ENCODE measurements at places on chromosomes 5 and 9.

GRCh38 chr5:17219006-17219422, 1.6 kb downstream of the BASP1 start:
- DNase-seq: no peak

DNA sequence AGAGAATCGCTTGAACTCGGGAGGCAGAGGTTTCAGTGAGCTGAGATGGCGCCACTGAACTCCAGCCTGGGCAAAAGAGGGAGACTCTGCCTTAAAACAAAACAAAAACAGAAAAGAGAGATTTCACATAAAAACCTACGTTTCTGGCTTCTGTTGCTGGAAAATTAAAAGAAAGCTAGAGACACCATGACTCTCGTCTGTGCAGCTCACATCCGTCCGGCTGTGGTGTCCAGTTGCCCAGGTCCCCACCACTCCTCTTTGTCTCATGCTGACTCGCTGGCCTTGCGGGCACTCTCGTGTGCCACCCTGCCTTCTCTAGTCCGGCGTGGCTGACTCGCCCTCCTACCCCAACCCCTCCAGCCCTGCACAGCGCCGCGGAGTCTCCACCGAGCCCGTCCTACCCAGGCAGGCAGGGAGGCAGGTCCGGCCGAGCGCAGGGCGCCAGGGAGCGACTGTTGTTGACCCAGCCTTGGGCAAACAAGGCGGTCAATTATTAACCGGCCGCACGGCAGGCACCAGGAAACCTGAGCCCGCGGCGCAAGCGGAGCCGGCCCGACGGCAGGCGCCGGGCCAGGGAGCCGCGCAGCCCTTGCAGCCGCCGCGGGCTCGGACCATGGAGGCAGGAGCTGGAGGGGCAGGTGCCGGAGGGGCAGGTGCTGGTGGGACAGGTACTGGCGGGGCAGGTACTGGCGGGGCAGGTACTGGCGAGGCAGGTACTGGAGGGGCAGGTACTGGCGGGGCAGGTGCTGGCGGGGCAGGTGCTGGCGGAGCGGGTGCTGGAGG, at the start of gene PRRT1B:
Gene PRRT1B (plus strand): TSS at position 521 of the 783 bp plus-strand sequence. CDS start 93 bp downstream, at position 614.
- no peak for DNase-seq

DNA sequence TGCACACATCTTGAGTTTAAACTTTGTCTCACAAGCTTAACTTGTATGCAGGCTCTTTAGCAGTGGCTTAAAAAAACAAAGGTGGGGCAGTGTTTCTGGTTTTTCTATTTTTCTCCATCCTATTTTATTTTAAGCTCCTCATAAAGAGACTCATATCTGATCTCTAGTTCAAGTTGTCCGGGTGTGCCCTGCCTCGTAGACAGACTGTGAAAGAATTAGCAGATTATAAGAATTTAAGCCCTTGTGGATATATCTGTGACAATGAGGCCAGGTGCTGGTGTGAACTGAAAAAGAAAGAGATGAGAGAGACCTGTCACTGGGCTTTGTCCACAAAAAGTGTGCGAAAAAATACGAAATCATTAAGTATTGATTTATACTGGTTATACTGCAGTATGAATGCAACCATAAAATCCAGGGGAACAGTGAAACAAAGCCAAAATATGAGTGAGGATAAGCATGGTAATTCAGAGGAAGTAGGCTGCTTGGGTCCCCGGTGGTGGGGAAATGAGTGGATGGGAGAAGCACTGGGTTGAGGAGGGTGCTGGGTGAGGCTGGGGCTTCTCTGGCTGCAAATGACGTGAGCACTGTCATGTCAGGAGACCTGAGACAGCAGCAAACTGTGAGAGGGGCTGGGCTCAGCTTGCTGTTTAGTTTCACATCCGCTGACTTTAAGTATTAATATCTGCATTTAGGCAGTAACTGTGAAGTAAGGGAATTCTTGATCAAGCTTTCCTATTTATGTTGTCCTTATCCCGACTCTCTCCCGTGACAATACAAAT, 179.7 kb upstream of the ANKRD55 start:
- peak; percentile 32 for DNase-seq

- no peak for DNase-seq
These were observed 60.1 kb downstream of the VCAN start for GRCh38 chr5:83531661-83532060.

- peak; percentile 26 for DNase-seq
These were observed 34.8 kb upstream of the TRIO start for GRCh38 chr5:14108170-14108996.

- no peak for DNase-seq
These were observed 12.3 kb downstream of the LMAN2 start for GRCh38 chr5:177339107-177339638.

DNA sequence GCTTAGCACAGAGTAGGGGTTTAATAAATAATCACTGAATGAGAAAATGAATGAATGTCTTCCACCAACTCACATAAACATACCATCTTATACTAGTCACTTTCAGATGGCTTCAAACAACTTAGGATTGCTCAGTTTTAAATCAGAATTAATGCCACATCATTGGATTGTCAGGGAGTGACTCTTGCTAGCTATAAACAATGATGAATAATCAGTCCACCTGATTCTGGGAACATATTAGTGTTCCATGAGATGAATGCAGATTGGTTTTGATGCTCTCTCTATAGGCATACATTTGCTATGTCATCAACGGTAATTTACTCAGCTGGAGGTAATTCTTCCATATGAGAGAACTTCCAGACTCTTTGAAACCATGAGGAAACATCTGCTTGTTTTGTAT, 97.4 kb downstream of the CDH9 start:
- no peak for DNase-seq

DNA sequence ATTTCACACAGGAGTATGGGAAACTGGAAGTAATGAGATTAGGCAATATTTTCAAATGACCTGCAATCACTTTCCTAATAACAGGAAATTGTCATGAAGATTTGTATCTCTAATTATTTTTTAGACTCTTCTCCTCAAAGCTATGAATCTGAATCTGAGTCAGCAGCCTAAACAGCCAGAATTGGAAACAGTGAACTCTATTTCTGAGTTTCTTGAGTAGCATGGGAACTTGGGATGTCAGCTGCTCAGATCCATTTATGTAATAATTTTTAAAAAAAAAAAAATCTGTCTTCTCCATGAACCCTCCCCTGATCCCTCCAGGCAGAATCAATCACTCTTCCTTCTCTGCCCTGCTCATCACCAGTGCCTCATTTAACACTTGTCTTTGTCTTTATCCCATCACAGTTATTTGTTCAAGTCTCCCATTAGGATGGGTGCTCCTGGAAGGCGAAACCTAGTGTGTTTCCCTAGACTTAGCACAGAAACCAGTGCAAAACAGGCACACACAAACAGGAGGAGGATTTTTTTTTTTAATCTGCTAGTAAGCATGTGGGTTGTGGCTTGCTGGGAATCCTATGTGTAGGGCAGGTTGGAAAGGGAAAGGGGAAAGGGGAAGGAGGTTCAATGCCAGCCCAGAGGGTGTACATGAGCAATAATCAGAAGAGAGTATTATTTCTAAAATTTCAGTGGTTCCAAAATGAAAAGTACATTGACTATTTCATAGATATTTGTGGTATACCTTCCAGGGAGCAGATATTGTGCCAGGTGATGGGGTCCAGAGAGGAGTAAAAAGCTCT, 186.8 kb downstream of the TTLL11 start:
- DNase-seq: no peak

DNA sequence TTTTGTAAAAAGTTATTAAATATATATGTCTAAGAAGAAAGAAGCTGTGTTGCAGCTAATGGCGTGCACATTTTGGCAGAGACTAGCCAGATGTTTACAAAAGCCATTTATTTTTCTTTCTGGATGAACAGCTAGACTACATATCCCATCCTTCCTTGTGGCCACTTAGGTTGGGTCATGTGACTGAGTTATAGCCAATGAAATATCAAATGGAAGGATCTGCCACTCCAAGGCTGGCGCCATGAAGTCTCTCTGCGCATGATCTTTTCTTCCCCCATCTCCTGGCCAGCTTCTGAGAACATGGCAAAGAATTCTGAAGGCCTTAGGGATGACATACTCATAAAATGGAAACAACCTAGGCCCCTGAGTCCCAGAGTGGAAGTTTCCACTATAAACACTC, 244.2 kb upstream of the DAB2 start:
- no peak for DNase-seq

- DNase-seq: no peak
These were observed 116.0 kb downstream of the UNC13B start for GRCh38 chr9:35277628-35278359.

DNA sequence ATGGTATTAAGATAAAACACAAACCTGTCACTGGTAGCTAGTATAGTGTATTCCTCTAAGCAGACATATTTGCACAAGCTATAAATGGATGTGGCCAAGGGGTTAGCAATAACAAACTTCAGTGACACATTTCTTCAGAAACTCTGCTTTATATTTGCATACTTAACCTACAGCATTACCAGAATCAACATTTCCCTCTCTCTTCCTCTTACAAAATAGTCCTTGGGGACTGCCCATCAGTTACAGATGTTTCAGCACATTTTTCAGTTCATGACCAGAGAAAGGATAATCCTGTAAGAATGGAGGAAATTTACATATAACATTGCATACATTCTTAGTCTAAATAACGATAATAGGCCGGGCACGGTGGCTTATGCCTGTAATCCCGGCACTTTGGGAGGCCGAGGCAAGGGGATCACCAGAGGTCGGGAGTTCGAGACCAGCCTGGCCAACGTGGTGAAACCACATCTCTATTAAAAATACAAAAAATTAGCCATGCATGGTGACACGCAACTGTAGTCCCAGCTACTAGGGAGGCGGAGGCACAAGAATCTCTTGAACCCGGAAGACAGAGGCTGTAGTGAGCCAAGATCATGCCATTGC, 25.3 kb upstream of the SLC1A1 start:
- no peak for DNase-seq

DNA sequence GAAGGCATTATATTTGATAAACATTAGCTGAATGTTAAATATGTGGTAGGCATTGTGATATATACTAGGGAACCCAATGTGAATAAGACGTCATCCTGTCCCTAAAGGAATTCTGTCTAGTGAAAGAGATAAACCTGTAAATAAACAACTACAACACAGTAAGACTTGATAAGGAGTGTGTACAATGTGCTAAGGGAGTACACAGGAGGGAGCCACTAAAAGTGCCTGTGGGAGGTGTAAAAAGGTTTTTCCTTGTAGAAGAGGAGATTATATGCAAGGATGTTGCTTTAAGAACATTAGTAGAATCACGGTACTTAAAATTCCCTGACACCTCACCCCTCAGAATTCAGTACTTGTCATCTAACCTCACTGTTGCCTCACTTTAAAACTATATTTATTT, 91.7 kb downstream of the KIAA0825 start:
- no peak for DNase-seq

- no peak for DNase-seq
These were observed 139.4 kb downstream of the MACIR start for GRCh38 chr5:103397739-103398581.

GRCh38 chr5:109316634-109317033, 93.1 kb downstream of the PJA2 start:
- DNase-seq: no peak

GRCh38 chr9:118570066-118570465, 799.2 kb downstream of the BRINP1 start:
- no peak for DNase-seq

- no peak for DNase-seq
These were observed 25.2 kb downstream of the CCL28 start for GRCh38 chr5:43386960-43387362.

- DNase-seq: peak; percentile 43
These were observed 550 bp downstream of the CORO2A start for GRCh38 chr9:98191671-98192502.

DNA sequence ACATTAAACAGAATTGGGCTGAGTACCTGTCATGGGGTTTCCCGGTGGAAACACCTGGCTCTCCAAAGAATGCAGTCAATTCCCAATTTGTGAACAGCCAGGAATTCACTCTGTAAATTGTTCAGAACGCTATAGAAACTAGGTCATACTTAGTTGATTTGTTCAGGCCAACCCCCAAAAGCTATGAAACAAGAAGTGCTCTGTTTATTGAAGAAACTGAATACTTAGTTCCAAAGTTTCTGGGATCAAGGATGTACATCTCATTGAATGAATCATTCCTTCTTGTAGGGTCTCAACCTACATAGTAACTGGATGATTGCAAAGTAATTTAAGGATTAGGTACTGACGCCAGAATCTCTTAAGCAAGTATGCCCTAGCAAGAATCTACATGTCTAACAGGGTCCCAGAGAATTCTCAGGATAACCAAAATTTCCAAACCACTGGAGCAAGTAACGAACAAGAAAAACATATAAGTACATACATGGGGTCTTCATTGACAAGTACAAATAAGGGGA, 659 bp upstream of the TUSC1 start:
- no peak for DNase-seq

DNA sequence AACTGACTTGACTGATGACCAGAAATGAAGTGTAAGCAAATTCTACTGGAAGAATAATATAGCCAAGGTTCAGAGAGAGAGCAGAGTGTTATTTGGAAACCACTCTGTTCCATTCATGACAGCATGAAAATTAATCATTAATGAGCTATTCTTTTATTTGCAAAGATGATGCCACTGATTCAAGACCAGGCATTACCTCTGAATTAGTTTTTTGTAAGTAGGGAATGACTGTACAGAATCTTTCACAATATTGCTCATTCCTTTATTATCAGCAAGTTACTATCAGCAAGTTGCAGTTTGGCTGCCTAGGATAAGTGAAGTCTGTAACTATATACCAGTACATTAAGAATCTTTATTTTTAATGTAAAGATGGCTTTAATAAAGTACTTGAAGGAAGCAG, 75.1 kb upstream of the RGMB start:
- DNase-seq: no peak

DNA sequence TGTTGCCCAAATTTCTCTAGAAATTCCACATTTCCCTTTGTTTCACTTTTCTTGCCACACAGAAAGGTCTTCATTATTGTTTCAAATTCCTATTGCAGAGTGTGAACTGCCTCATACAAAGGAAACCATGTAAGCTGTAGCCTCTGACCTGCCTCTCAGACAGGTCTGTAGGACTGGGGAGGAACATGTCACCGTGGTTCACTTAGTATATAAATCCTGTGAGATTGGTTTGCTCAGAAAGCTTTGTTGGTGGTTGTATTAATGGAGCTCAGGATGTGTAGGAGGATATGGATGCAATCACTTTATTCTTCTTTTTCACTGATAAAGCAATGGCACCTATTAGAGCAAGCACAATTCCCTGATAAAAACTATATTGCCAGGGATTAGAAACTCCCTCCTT, 4.2 kb downstream of the SGCD start:
- DNase-seq: no peak

DNA sequence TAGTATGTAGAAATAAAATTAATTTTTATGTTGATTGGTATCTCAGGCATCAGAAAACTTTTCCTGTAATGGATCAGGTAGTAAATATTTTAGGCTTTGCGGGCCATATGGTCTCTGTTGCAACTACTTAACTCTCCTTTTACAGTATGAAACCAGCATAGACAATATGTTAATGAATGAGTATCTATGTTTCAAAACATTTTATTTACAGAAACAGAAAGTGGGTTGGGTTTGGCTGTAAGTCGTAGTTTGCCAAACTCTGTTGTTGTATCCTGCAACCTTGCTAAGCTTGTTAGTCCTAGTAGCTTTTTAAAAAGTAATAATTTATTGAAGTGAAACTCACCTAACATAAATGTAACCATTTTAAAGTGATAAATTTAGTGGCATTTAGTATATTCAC, 132.1 kb downstream of the NR3C1 start:
- DNase-seq: no peak

GRCh38 chr9:86402591-86402990, 48.4 kb upstream of the TUT7 start:
- DNase-seq: no peak

- DNase-seq: no peak
These were observed 388.5 kb upstream of the CTNND2 start for GRCh38 chr5:12292610-12293204.

- DNase-seq: no peak
These were observed 80.5 kb upstream of the HSPA9 start for GRCh38 chr5:138655530-138656190.
